ENCODE measurements at places on chromosomes 2 and 18.

DNA sequence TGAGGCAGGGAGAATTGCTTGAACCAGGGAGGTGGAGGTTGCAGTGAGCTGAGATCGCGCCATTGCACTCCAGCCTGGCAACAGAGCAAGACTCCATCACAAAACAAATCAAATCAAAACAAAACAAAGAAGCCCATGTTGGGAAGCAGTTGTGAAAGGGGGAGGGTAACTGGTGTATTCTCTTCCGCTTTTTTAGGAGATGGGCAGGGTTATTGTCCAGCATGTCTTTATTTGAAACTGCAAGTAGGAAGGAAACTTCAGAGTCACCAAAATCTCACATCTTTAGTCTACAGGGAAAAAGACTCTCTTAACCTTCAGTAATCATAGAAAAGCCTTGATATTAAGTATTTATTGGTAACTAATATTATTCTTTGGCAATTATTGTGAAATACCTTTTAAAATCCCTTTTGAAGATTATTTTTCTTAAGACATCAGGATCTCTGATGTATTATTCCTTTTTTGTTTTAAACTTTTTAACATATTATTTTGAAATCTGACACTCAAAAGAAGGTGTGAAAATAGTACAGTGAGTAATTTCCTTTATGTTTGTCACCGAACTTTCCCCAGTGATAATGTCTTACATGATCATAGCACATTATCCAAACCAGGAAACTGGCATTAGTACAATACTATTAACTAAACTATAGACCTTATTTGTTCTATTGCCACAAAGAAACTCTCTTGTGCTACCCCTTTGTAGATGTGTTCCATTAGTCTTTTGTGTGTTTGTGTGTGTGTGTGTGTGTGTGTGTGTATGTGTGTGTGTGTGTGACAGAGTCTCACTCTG, 84.3 kb upstream of the LTBP1 start:
- no peak for DNase-seq

GRCh38 chr2:37610638-37611289, 60.7 kb downstream of the CDC42EP3 start:
- DNase-seq: no peak

GRCh38 chr2:120477198-120477597, 131.3 kb downstream of the INHBB start:
- DNase-seq: no peak

GRCh38 chr2:202717598-202718310, 83.0 kb downstream of the FAM117B start:
- DNase-seq: no peak

DNA sequence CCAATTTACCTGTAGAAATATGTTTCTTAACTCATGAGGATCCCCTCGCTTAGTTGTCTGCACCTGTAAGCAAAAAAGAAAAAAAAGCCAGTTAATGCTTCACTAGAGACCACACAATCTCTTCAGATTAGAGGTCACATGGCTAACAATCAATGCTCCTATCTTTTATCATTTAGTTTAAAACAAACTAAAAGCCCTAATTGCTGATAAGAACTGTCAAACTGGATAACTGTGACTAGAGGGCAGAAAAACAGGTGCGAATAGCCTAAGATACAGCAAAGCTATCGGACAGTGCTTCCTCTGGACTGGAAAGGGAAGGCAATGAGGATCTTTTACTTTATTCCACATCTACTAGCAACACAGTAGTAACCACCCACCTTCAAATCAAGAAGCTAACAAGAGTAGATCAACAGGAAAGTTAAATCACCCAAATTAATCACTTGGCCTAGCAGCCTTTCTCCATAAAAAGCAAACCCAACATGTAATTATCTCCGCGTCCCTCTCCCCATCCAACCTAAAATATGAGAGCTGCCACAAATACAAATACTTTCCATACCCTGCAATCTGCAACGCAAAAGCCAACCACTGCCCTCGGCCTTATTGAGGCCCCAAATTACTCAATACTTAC, 734 bp downstream of the SLC25A12 start:
- no peak for DNase-seq

GRCh38 chr2:219281588-219281987, 2.4 kb downstream of the DNAJB2 start:
- DNase-seq: no peak

DNA sequence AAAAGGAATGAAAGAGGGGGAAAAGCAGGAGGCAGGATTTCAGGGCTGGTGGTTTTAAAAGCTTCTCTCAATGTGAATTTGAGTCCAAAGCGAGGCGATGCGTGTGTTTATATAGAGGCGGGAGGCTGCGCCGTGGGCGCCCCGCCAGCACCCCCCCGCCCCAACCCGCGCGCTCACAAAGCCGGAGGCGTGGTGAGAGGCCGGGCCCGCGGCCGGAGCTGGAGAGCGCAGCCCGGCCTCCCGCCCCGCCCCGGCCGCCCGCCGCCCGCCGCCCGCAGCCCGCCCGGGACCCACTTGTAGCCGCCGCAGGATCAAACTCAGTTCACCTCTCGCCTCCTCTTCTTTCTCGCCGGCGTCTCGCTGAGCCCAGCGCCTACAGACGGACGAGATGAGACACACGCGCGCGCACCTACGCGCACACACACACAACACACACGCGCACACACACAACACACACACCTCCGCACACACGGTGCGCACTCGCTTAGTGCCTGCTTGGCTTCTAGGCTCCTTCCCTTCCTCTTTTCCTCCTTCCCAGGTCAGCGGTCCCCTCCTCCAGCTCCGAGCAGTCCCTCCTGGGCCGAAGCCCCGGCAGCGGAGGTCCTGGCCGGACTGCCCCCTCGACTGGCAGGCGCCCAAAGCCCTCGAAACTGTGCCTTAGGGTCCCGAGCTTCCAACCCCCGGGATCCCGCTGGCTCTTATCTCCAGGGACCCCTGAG, 1.3 kb upstream of the CYP26B1 start:
- peak; percentile 32 for DNase-seq

DNA sequence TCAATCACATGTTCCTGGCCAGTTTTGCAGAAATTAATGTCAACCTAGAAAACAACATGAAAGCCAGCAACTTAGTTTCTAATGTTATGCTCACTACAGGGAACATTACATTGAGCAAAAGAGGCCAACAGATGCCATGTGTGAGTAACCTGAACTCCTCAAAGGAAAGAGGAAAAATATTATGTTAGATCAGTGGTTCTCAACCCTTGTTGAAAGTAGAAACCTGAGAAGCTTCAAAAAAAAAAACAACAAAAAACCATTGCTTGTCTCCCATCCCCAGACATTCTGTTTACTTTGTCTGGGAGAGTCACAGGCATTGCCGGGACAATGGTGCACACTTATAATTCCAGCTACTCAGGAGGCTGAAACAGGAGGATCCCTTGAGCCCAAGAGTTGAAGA, 57.7 kb downstream of the METTL4 start:
- DNase-seq: no peak

DNA sequence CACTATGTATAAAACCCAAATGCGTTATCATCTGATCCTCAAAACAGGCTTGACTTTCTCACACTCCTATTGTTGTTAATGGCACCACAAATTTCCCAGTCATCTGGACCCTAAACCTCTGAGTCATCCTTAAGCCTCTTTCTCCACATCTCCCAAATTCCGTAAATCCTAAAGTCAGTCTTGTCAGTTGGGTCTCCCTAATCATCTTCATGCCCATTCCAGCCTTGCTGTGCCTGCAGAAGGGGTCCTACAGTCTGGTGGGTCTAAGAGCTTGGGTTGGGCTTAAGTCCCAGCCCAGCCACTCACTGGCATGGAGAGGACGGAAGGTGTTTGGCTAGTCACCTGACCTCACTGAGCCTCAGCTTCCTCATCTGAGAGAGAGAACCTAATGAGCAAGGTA, 265.1 kb upstream of the SIX3 start:
- no peak for DNase-seq

- DNase-seq: no peak
Measured at GRCh38 chr18:75047240-75047961, 161.5 kb downstream of the PTGR3 start.

DNA sequence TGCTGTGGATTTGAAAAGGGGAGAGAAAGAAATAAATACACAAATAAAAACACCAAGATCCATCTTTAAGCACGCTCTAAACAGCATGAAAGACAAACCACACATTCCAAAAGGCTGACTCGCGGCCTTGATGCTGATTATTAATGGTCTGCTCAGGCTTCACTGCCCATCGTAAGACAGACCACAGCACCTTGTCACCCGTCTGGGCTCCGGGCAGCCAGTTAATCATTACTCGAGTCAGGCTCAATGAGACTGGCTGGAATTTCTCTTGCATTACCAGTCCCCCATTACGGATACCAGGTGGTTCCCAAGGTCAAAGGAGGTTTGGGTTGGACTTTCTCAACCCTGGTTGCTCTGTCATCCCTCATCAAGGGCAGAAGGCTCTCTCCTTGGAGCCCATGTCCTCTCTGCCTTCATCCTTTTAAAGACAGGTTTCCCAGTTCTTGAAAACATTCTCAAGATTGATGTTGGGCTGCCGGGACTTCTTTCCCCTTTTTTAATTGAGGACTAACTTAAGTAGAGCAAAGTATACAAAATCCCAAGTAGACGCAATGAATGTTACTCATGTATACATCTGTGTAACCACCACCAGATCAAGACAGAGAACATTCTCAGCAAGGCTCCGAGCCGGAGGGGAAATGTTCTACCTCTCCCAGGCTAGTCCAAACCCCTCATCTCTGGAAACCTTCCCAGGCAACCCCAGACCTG, 8.1 kb downstream of the SMAD7 start:
- DNase-seq: peak; percentile 91

- DNase-seq: no peak
Measured at GRCh38 chr18:57440331-57441070, 5.3 kb downstream of the ONECUT2 start.

DNA sequence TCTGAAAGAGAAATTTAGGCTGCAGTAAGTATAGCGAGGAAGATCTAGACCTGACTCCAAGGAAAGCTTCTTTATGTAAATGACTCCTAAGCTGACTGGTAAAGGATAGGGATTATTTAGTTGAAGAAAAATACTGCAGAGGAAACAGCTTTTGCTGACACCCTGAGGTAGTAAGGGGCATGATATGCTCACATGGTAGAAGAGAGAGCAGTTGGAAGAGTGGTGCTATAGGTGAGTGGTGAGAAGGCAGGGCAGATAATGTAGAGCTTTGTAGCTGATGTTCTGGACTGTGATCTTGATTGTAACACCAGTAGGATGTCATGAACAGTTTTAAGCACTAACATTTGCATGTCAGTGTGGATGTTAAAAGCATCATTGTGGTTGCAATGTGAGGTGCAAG, 639.1 kb upstream of the SLC39A10 start:
- DNase-seq: no peak

GRCh38 chr2:203728321-203728720, 21.9 kb downstream of the CD28 start:
- DNase-seq: no peak

DNA sequence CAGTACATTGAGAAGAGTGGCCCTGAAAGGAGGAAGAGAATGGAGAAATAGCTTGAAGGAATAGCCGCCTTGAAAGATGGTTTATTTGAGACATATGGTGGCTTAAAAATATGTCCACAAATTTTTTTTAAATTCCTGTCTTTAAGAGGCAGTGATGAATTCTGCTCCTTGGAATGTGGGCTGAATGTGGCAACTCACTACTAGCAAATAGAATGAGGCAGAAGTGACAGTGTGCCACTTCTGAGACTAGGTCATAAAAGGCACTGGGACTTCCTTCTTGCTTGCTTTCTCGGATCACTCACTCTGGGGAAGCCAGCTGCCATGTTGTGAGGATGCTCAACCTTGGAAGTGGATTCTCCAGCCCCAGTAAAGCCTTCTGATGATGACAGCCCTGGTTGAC, 67.0 kb downstream of the FAM161A start:
- DNase-seq: no peak

DNA sequence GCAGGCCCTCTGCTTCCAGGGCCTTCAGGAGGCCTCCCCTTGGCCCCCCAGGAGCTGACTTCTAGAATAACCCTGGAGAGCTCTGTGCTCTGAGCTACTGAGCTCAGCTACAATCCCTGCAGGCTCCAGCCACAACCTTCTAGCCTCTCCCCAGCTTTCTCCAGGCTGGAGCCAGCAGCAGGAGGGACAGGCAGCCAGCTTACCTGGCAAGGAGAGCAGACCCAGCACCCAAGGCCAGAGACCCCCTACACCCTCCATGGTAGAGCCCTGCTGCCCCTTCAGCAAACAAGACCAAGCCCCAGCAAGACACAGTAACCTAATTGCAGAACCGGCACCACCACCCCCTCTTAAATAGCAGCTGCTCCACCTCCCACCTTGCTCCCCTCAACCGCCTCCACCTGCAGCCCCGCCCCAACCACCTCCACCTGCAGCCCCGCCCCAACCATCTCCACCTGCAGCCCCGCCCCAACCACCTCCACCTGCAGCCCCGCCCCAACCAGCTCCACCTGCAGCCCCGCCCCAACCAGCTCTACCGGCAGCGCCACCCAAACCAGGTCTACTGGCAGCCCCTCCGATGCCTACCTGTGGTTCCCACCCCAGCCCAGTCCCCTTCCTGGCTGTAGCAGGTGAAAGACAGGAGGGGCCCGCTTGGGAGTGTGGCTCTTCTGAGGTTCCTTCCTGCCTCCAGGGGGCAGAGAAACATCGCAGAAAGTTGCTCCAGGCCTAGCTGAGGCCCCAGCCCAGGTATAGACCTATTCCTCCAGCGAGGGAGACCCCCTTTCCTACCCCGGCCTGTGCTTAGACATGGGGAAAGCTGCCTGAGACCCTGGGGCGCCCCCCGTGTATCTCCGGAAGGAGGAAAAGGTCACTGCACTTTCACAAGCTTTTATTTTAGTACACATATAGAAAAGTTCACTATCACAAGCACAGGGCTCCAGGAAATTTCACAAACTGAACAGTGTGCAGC, at the start of gene ASTL:
ASTL (minus strand) TSS at position 324 of the 967 bp plus-strand sequence; CDS start at position 258, 66 bp downstream.
- peak; percentile 87 for DNase-seq

DNA sequence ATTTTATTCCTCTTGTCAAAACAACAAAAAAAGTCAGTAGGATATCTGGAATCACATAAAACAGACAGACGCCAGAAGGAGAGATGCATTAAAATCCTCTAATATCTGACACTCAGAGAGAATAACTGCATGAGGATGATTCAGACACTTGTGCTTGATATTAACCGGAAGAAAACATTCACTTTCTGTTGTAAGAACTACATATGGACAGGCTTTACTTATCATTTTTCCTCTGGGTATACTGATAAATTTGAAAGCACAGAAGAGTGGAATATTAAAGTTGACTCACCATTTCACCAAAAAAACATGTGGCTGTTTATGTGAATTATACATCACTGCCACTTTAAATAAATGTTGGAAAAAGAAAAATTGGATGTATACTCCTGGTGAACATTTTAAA, 589.1 kb upstream of the CDH2 start:
- DNase-seq: no peak

- peak; percentile 59 for DNase-seq
Measured at GRCh38 chr18:62420513-62421209, 95.6 kb downstream of the TNFRSF11A start.

GRCh38 chr18:45173799-45174519, 441.3 kb upstream of the SLC14A2 start:
- DNase-seq: no peak

All from SW480 (cell line).